Right lung (tissue), 10 donors: ENCODE measurements at places on chromosomes 16 and 17.

DNA sequence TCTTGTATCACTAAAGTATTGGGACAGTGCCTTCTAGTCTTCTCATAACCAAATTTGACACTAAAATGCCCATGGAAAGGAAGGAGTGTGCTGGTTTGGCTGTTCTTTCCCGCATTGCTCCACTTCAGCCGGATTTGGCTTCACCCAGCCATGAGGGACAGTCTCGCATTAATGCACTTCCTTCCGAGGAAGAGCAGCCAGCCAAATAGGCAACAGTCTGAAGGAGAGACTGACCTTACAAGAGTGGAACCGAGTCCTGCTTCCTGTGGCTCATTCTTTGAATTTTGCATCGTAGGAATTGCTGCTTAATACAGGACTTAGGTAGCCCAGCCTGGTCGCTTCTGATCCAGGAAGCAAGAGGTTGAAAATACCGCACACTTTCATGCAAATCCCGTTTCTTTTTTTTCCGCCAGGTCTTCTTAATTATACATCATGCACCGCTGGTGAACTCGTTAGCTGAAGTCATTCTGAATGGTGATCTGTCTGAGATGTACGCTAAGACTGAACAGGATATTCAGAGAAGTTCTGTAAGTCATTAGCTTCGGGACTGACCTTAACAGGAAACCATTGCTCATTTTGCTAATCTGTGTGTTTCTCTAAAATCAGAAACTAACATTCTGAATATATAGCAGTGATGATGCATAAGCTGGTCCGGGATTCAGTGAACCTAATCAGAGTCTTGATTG is 38.2 kb downstream of the CLEC16A start:
- no peak for DNase-seq

DNA sequence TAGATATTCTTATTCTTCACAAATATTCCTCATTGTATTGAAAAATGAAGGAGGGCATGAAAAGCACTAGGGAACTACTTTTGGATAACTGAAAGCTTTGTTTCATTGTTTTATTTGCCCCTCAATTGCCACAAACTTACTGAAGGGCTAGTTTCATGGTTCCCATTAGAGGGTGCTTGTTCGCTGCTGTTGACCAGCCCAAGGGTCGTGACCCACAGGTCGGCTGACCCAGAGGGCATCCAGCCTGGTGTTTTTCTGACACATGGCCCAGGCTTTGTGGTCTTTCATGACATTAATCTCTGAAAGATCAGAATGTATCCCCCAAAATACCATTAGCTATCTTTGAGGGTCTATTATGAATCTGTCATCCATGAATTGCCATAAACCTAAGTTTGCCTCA is 30.0 kb downstream of the DGKE start:
- DNase-seq: no peak

DNA sequence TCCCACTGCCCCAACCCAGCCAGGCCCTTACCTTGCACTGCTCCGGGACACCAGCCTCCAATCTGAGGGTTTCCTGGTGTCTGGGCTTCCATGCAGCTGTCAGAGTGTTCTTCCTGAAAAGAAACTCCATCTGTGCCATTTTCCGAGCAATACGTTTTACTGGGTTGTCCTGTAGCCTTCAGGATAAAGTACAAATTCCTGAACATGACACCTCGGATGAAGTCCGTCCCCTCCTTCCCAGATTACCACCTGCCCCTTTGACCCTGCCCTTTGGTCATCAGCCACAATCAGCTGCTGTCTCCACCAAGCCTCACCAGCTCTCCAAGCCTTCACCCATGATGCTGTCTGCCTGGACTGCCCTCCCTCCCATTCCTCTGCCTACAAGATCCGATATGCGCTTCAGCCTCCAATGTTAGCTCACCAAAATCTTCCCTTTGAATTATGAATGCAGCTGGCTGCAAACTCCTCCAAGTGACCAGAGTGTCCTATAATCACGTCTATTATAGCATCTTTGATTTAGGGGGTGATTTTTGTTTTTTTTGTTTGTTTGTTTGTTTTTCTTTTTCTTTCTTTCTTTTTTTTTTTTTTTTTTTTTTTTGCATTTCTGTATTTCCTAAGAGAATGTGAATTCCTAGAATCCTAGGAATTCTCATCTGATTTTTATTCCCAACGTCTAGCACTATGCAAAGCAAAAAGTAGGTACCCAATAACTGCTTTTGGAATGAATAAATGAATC is 60.6 kb upstream of the KIFC3 start:
- DNase-seq: no peak

GRCh38 chr16:27726621-27727261 is 176.8 kb downstream of the KATNIP start:
- DNase-seq: no peak

- peak; percentile 12 for DNase-seq
Measured at GRCh38 chr17:57186226-57187019, 69.9 kb upstream of the MSI2 start.

- DNase-seq: no peak
Measured at GRCh38 chr16:85544668-85545067, 68.5 kb upstream of the GSE1 start.

- DNase-seq: no peak
Measured at GRCh38 chr17:77245162-77245926, 104.6 kb downstream of the SEC14L1 start.

DNA sequence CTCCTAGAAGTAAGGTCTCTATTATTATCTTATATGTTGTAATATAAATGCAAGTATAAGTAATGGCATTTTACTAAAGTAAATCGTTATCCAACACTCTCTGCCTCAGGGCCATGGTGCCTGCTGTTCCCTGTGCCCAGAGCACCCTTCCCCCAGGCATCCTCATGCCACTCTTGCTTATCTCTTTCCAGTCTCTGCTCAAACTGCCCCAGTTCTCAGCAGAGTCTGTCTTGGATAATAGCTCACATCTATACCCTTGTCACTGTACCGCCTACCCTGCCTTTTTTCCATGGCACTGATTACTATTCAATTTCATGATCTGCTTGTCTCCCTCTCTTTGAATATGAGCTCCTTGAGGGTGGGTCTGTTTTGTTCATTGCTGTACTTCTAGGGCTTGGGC is 31.7 kb downstream of the CDH1 start:
- no peak for DNase-seq

GRCh38 chr17:81648707-81649085 is 7.6 kb downstream of the PDE6G start:
- DNase-seq: no peak

DNA sequence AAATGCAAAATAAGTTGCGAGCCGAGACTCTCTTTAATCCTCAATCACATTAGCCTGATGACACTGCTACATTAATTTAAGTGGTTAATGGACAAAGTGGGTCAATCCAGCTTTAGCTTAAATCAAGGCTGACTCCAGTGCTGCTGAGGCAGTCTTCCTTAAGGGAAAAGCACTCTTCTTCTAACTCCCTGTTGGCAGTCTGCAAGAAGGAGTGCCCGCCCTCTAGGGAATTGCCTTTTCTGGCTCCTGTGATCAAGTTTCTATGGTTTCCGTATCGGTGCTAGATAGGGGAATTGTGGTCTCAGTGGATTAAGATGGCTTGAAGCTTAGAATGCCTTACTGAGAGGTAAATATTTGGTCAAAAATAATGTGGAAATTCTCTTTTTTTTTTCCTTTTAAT is 41.0 kb downstream of the HS3ST3B1 start:
- DNase-seq: no peak

DNA sequence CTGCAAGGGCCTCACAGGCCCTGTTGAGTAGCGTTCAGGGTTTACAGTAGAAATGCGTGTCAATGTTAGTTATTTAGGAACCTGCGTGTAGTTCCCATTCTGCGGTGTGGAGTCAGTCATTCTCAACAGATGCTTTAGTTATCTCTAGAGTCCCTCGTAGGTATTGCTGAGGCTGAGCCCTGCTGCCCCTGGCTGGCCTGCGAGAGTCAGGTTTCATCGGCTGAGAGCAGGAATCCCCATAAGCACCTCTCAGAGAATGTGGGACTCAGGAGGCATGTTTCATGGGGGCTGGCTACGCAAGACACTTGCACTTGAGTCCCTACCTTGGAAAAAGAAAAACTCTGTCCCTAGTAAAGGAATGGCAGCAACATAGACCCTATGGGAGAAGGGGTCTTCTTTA is 347.5 kb upstream of the ASIC2 start:
- DNase-seq: no peak

- no peak for DNase-seq
Measured at GRCh38 chr16:26050472-26050871, 358.7 kb downstream of the HS3ST4 start.

- no peak for DNase-seq
Measured at GRCh38 chr17:27296428-27296979, 2.6 kb downstream of the WSB1 start.

DNA sequence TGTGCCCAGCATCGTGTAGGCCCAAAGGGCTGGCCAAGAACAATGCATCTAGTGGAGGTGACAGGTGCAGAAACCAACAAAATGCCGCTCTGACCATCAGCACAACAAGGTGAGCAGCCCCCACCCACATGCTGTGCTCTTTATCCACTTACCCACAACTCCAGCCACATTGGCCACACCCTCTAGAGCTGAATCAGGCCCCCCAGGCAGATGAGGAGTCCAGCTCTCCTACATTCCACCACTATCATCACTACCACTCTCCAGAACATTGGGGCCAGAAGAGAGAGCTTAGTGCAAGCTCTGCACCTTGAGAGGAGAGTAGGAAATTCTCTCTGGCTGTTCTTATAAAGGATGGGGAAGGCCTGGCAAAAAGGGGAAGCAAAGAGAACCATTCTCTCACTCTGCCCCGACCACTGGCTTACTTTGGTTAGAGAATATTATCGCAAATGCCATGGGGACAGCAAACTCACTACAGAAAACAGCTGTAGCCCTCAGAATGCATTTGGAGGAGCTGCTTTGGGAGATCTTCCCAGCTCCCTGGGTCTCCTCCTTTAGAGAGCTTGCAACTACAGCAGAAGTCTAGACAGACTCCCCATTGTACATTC is 75.0 kb downstream of the TMEM132E start:
- DNase-seq: no peak

DNA sequence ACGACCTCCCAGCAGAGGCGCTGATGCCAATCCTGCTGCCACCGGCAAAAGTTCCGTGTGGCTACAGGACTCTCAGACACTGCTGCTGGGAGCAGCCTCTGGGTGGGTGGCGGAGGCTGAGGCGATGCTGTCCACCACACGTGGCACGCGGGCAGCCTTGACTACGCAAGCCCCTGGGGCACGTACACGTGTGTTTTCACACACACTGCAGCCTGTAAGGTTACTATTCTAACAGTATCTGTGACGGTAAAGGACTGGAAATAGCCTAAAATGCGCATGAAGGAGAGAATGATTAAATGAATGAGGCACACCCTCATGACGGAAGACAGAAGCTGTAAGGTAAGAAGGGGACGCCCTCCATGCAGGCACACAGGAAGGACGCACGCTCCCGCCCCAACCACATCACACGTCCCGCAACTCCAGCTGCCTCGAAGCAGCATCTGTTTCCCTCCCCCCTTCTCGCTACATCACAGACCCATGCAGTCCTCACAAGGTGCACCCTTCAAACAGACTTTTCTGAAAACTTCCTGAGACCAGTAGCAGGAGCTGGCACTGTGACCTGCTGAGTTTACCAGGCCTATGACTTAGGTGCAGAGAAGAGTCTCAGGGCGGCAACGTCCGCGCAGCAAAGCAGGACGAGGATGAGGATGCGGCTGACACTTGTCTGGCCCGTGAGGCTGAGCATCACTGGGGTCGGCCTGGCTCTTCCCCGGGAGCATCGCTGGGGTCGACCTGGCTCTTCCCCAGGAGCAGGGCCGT is 28.7 kb upstream of the FASN start:
- no peak for DNase-seq

GRCh38 chr16:3542601-3543373 is 34.4 kb downstream of the NLRC3 start:
- no peak for DNase-seq

- no peak for DNase-seq
Measured at GRCh38 chr17:75078284-75079022, 9.3 kb upstream of the SLC16A5 start.

GRCh38 chr17:79609673-79610645 is 892 bp downstream of the RBFOX3 start:
- DNase-seq: no peak

GRCh38 chr16:89475144-89475543 is 15.2 kb downstream of the ANKRD11 start:
- DNase-seq: no peak

DNA sequence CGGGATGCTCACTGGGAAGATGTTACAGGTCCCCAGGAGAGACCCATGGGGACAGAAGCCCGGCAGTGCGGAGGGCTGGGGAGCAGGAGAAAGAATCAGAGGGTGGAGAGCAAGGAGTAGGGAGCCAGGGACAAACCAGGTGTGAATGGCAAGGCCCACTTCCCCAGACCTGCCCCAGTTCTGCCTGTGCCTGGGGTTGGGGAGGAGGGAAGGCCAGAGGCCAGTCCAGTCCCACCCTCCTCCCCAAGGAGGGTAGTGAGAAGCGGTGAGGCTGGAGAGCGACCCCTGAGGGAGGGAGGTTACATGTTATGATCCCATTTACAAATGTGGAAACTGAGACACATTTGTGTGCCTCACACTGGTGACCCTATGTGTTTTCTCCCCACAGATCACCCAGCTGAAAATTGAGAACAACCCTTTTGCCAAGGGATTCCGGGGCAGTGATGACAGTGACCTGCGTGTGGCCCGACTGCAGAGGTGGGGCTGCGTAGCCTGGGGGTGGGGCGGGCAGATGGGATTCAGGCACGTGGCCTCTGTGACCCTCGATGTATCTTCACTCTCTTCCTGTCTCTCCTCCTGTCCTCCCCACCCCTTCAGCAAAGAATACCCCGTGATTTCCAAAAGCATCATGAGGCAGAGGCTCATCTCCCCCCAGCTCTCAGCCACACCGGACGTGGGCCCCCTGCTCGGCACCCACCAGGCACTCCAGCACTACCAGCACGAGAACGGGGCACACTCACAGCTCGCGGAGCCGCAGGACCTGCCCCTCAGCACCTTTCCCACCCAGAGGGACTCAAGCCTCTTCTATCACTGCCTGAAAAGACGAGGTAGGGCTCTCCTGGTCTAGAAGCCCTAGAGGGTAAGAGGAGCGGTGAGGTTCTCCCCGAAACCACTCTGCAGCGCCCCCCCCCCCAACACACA is 27.5 kb downstream of the TBX4 start:
- DNase-seq: no peak
